ENCODE measurements at places on chromosomes 12 and 14.

GRCh38 chr14:90730206-90730766 lies 85.9 kb downstream of the TTC7B start:
- no peak for DNase-seq

GRCh38 chr14:77580477-77580876 lies 36.0 kb downstream of the SPTLC2 start:
- no peak for DNase-seq

- DNase-seq = no peak
Observed at GRCh38 chr12:27209257-27209910, 34.7 kb upstream of the STK38L start.

GRCh38 chr12:122726080-122726558 lies 4.5 kb downstream of the HCAR1 start:
- DNase-seq = no peak

DNA sequence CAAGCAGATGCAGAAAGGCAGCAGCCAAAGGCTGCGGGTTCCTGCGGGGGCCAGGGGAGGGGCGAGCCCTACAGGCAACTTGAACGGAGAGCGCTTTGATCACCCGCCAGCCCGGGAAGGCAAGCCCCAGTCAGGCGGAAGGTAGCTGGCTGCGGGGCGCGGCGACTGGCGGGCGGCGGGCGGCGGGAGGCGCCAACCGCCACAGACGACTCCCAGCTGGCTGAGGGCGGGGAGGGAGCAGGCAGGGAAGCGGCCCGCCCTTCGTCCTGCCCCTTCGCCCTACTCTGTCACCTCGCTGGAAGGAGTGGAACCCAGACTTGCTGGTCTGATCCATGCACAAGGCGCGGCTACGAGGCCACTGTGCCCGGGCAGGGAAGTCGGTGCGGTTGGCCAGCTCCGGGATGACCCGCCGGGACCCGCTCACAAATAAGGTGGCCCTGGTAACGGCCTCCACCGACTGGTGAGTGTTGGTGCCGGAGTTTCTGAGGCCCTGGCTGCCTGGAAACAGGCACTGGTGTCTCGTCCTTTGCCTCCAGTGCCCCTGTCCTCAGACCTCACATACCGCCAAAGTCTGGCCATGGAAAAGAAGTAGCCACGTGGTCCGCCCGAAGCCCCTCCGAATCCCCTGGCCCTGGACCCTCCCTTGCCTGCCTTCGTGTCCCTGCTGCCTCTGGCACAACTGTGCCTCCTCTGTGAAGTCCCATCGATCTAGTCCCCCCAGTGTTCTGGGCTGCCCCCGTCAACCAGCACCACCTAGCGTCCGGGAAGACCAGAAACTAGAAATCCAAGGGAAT lies 15.4 kb upstream of the CARMIL3 start:
- peak; percentile 56 for DNase-seq

DNA sequence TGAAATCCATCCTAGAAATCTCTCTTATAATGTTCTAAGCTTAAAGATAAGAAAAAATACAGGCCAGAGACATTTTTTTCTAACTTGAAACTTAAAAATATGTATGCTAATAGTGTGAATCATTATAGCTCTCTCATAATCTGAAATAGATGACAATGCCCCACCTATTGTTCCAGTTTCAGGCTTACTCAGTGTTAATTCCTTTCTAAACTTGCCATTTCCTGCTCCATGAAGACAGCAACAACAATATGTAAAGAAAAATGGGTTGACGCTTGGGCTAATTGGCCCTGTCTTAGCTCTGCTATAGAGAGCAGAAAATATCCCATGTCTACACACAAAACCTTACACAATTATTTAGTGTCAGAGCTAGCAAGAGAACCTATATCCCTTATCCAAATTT lies 37.1 kb downstream of the LMO3 start:
- no peak for DNase-seq

All from memory B cell (primary cell).